ENCODE measurements at places on chromosomes 13 and 19.

GRCh38 chr13:79406597-79406908, 498 bp upstream of the RBM26 start:
- peak; percentile 52 for DNase-seq

- no peak for DNase-seq
These were observed 488.8 kb downstream of the IRS2 start for GRCh38 chr13:109297628-109298027.

GRCh38 chr19:54391589-54392061, 23.6 kb upstream of the TTYH1 start:
- DNase-seq: no peak

GRCh38 chr19:18442941-18443340, 5.0 kb upstream of the ISYNA1 start:
- no peak for DNase-seq

DNA sequence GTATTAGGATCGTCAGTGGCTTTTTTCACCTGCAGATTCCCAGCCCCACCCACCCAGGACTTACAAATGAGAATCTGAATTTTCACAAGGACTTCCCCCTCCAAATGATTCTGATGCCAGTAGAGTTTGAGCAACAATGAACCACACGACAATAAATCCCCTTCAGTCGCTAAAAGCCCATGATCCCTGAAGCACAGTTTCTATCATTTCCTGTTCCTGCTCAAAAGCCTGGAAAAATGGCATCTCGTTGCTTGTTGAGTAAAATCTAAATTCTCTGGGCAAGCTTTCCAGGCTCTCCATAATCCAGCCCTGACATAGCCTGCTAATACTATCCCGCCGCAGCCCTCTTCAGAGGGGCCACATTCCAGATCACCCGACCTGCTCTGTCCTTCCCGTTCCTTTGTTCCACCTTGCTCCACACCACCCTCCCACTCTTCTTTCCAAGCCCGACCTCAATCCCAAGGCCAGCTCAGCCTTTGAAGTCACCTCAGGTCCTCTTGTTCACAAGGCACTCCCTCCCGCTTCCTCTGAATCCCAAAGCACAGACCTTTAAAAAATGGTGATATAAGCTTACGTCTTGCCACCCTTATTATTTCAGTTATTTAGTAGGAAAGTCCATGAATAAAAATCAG, 67.9 kb downstream of the NUFIP1 start:
- no peak for DNase-seq

GRCh38 chr13:20429682-20430081, 96.0 kb downstream of the CRYL1 start:
- no peak for DNase-seq

DNA sequence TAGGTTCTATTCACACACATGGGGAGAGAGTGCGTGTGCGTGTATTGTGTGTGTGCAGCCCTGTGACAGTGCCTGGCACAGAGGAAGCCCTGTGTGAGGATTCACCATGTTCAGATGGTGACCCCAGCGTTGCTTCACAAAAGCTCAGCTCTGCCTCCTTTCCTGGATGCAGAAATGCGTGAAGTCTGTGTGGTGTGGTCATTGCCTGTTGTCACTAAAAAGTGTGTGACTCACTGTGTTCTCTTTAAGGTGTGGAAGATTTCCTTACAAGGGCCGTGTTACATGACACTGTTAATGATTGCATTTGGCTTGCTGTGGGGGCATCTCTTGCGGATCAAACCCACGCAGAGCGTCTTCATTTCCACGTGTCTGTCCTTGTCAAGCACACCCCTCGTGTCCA, 19.5 kb upstream of the DCUN1D2 start:
- DNase-seq: no peak

DNA sequence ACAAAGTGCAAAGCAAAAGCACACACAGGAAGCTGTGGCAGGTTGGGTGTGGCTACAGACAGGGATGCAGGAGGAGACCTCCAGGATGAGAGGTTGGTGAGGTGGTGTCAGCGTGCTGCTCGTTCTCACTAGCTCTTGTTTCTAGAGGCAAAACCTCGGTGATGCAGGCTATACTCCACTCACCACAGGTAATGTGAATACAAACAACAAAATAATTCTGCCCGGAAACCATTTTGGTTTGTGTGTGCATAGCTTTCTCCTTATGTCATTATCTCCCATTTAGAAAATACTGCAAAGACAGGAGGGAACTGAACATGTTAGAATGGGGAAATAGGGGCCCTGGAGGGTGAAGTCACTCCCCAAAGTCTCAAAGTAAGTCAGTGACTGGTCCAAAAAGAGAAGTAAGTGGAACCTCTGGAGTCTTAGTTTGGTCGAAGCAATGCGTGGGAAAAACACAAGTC, 9.4 kb downstream of the LCP1 start:
- no peak for DNase-seq
